RKO (cell line): ENCODE measurements at places on chromosomes 11 and 22.

DNA sequence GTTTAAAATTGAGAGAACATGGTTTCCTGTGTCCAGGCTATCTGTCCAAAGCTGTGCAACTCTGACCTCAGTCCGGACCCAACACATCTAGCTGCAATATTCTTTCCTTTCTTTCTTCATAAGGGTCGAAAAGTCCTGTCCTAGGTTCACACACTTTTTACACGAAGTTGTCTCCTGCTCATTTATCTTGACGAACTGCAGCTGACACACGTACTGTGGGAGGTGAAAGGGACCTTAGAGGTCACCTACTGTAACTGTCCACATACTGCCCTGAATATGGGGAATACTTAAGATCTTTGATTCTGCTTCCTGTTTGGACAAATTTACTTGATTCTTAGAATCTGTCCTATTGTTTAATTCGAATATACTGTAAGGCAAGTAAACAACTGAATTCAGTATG lies 105.9 kb downstream of the CCDC83 start:
- no peak for DNase-seq

GRCh38 chr11:117793583-117793982 lies 3.4 kb downstream of the DSCAML1 start:
- no peak for DNase-seq

GRCh38 chr11:17209939-17210245 lies 2.1 kb upstream of the PIK3C2A start:
- DNase-seq = no peak

- DNase-seq = no peak
Measured at GRCh38 chr11:64034411-64034811, 1.3 kb upstream of the FLRT1 start.
